ENCODE measurements at places on chromosomes 13 and 19. TPM values are rescaled to one million over a fixed set of nuclear protein-coding genes. Genes with fewer than 3 reads are reported as not detected.

CACNG8 gene
- total RNA-seq, result not detected

TMEM238 gene
- total RNA-seq, result 10.0 TPM

ZIC2 gene
- total RNA-seq, result not detected

PSG5 gene
- not detected for total RNA-seq

HMG20B gene
- total RNA-seq, result 59.7 TPM

C19orf25 gene
- total RNA-seq, result 59.7 TPM

SPIB gene
- total RNA-seq, result 5.6 TPM

FFAR1 gene
- not detected for total RNA-seq

CEACAM19 gene
- 1.9 TPM for total RNA-seq

All from naive thymus-derived CD8-positive, alpha-beta T cell (primary cell).